ENCODE measurements at places on chromosomes 5 and 9.

- H3K36me3 ChIP-seq: no peaks in the 10 kb centered on the region
- H3K4me1 ChIP-seq: peaks cover 24% of the 10 kb centered on the region
- H3K27me3 ChIP-seq: peaks cover 1% of the 10 kb centered on the region
- DNase-seq: peak; percentile 67
Measured at GRCh38 chr5:139246394-139246793, 47.1 kb upstream of the MATR3 start.

DNA sequence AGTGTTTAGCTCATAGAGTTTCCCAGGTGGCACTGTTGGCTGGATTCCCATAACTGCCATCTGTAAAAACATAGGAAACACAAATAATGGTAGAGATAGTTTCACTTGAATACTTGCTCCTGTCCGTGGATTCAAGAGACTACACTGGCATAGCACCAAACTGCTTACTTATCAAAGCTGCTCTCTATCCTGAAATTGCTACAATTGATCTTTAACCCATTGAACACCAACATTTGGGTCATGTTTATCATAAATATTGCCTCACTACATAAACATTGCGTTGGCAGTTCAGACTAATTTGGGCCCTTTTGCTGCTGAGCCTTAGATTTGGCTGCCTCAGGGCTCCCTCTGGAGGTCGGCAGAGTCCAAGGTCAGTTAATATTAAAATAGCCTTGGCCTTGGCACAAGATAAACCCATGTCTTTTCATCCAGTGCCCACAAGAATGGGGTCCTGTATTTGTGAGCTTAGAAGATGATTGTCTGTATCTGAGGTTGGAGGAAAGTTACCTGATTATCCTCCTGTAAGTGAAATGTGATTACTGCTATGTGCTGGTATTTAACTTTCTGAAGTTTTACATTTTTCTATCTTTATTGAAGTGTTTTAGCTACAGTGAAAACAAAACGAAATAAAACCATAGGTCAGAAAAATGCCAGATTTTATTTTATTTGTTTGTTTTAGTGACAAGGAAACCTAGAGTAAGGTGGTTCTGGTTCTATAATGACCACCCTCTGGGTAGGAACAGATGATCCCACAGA lies 4.0 kb upstream of the RANBP3L start:
- no peak overlapping the region for H3K4me3 ChIP-seq
- peaks cover under 1% of the 10 kb centered on the region for H3K27me3 ChIP-seq
- peak; percentile 17 for DNase-seq

- peaks cover 84% of the 10 kb centered on the region for H3K4me1 ChIP-seq
- H3K27me3 ChIP-seq: peaks cover 5% of the 10 kb centered on the region
- peak overlapping the region; percentile 76 for H3K27ac ChIP-seq
- peaks cover 3% of the 10 kb centered on the region for H3K36me3 ChIP-seq
- DNase-seq: no peak
Measured at GRCh38 chr9:91056917-91057316, 255.3 kb downstream of the SYK start.

DNA sequence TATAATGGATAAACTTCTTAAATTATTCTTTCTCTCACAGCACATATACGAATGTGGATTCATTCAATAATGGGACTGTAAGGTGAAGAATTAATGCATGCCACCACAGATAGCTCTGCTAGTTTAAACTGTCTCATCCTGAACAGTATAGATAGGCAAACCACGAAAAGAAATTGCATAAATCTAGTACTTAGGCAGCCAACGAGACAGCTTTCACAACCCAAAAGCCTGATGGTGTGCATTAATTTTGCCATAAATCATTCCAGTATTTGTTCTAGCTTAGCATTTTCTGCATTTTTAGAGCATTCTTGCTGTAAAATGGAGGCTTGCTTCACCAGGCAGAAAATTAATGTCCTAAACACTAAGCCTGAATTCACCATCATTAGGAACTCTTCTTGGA lies 834.2 kb upstream of the DMAC1 start:
- no peaks in the 10 kb centered on the region for H3K4me1 ChIP-seq
- no peak overlapping the region for H3K27ac ChIP-seq
- no peak for DNase-seq
- H3K4me3 ChIP-seq: no peak overlapping the region
- H3K36me3 ChIP-seq: no peaks in the 10 kb centered on the region

DNA sequence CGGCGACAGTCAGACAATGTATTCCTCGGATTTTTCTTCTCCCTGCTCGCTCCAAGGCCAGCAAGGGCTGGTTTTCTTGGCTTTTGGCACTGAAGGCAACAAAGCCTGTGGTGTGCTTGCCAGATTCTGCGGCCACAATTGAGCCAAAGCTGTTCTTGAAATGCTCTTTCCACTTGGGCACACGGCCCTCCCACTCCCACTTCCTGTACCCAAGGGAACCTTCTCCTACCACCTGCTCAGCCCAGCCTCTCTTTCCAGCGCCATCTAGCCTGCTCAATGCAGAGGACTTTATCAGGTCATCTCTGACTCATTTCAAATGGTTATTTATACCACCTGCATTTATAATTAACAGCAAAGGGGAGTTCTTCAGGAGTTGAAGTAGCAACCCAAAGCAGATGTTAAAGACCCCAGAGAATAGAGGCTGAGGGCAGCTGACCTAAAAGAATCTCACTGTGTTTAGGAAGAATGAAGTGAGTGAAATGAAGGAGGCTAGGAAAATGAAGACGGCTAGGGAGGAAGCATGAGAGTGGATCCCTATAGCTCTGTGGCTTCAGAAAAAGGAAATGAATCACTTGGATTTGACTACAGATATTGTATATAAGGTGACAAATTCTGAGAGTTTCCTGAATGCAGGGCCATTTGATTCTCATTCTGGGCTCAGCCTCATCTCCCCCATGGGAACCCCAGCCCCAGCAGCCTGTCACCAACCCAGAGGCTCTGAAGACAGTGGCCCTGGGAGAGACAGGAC lies 439.0 kb downstream of the ENC1 start:
- H3K4me3 ChIP-seq: peak overlapping the region; percentile 8
- H3K27me3 ChIP-seq: peaks cover 16% of the 10 kb centered on the region
- peak overlapping the region; percentile 60 for H3K27ac ChIP-seq
- DNase-seq: no peak

GRCh38 chr9:116592970-116593369 lies 94.1 kb upstream of the TRIM32 start:
- peaks cover 23% of the 10 kb centered on the region for H3K36me3 ChIP-seq
- DNase-seq: no peak
- no peak overlapping the region for H3K27ac ChIP-seq
- no peaks in the 10 kb centered on the region for H3K4me1 ChIP-seq
- H3K4me3 ChIP-seq: no peak overlapping the region

GRCh38 chr9:9998491-9999287 lies 614.1 kb downstream of the PTPRD start:
- no peaks in the 10 kb centered on the region for H3K4me1 ChIP-seq
- no peak for DNase-seq
- no peaks in the 10 kb centered on the region for H3K36me3 ChIP-seq
- H3K27me3 ChIP-seq: no peaks in the 10 kb centered on the region

DNA sequence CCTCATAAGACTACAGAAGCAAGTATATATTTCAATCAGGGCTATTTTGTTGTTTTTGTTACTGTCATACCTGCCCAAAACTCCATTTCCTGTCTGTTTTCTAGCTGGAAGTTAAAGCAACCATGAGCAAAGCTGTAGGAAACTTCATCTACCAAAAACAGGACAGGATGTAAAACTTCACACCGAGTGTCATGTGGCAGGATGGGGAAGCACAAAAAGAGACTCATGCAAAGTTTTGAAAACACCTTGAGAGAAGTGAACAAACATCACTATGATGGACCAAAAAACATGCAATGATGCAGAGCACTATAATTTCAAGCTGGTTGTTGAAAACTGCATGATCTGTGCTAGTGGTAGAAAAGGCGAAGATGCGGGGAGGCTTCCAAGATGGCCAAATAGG lies 6.3 kb upstream of the GZMA start:
- H3K36me3 ChIP-seq: peaks cover 25% of the 10 kb centered on the region
- no peak overlapping the region for H3K27ac ChIP-seq
- no peak for DNase-seq
- peak overlapping the region; percentile 20 for H3K4me3 ChIP-seq

GRCh38 chr5:5783021-5783420 lies 360.5 kb downstream of the ICE1 start:
- DNase-seq: no peak
- H3K36me3 ChIP-seq: no peaks in the 10 kb centered on the region
- no peak overlapping the region for H3K4me3 ChIP-seq
- H3K4me1 ChIP-seq: no peaks in the 10 kb centered on the region
- H3K27me3 ChIP-seq: no peaks in the 10 kb centered on the region

DNA sequence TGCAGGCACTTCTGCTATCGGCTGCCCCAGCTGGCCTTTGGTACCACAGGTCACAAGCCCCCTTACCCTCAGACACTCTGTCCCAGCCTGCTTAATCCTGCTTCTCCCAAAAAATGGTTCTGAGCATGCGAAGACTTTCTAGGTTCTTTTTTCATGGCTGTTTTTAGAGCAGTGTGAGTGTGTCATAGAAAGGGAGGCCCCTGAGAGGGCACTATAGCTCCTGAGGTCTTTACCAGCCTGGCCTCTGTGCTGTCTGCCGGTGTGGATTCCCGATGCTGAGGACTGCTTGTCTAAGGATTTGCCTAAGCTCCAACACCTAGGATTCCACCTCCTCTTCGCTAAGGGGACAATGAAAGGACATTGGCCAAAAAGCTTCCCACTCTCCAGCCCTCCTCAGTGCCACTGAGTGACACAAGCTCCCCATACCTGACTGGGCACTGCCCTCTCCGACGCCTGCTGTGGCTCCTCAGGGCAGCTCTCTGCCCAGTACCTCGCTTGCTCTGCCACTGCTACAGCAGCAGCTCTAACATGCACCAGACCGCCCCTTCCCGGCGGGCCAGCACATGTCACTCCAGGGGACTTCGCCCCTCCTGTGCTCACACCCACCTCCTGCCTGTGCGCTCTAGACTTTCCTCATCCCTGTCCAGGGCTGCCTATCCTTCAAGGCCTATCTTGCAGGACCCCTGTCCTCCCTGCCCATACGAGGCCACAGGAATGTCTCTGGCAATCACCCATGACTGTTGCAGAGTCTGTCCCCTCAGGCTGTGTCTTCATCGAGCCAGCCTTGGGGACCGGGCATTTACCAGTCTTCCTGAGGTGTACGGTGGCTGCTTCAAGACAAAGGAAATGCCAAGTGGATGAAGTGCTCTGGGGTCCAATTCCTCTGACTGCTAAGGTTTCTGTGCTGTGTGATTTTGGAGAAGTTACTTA lies 21.0 kb downstream of the MACROH2A1 start:
- peaks cover 38% of the 10 kb centered on the region for H3K4me1 ChIP-seq
- DNase-seq: no peak
- no peaks in the 10 kb centered on the region for H3K27me3 ChIP-seq
- H3K4me3 ChIP-seq: no peak overlapping the region
- H3K27ac ChIP-seq: peak overlapping the region; percentile 57

DNA sequence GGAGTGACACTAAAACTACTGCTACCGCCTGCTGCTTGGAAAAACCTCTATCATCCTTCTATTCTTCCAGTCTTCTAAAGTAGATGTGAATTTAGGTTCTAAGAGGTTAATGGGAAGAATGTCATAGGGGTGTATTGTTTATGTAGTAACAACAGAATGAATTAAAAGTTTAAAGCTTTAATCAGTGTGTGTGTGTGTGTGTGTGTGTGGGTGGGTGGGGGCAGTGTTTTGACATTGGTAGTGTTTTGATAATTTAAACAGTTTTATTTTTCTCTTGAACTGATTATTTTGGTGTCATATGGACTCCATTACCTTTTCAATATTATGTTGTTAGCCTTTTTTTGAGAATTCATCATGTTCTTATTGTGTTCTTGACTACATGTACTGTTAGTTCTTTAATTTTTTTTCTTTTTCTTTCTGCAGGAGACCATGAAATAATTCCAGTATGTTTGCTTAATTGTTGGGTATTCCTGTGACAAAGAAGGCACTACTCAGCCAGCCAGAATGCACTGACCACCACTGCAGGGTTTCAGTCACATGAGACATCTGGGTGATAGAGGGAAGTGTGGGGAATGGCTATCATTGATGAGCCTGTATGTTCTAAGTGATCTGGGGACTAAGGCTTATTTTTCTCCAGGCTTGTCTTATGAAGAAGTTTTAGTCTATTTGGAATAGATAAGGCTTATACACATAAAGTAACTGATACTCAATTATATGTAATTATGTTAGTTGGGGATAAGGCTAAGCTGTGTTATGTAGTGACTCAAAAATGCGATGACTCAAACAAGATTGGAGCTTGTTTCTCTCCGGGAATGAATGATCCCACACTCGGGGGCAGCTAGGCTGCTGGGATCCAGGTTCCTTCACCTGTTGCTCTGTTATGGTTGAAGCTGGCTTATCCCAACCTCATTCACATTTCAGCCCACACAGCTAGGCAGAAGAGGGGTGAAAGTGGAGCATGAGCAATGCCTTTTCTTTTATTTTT lies 50.2 kb upstream of the ACTBL2 start:
- H3K4me3 ChIP-seq: no peak overlapping the region
- peaks cover 10% of the 10 kb centered on the region for H3K27me3 ChIP-seq
- no peak for DNase-seq

DNA sequence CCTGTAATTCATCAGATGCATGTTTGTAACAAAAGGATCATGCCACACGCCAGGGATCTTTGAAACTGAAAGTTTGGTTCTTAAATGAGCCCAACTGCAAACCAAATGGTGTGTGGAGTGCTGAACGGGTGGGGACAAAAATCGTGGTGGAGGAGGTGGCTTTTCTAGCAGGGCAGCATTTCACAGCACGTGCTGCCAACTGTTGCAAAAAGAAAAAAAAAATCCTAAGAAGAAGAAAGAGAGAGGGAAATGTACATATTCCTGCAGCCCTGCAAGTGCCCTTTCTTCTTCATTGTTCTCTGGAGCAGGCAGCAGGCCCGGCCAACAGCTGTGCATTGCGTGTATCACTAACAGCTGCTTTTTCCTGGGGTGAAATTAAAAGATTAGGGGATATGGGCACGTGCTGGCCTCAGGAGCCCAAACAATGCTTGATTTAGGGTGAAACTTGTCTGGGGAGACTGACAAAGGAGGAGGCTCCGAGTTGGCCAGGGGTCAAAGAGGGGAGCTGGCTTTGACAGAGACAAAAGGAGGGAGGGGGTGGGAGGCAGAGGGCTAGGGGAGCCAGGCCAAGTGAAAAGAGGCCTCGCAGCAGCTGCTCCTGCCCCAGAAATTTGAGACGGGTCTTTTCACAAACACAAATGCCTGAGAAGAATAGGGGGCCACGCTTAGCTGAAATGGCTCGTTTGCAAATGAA lies 73.0 kb downstream of the GADD45G start:
- H3K4me3 ChIP-seq: no peak overlapping the region
- no peaks in the 10 kb centered on the region for H3K4me1 ChIP-seq
- no peaks in the 10 kb centered on the region for H3K27me3 ChIP-seq
- no peaks in the 10 kb centered on the region for H3K36me3 ChIP-seq
- no peak for DNase-seq

Measured in activated naive CD8-positive, alpha-beta T cell treated with anti-CD3 and anti-CD28 coated beads, Interleukin-2, amount 50 U/mL, for 24 hours (primary cell).